ENCODE measurements at places on chromosomes 12 and 14.
A peak's percentile ranks its signal among the peaks of the same experiment; 100 is the strongest.

GRCh38 chr12:31031951-31032335, 41.7 kb upstream of the DDX11 start:
- DNase-seq: no peak

DNA sequence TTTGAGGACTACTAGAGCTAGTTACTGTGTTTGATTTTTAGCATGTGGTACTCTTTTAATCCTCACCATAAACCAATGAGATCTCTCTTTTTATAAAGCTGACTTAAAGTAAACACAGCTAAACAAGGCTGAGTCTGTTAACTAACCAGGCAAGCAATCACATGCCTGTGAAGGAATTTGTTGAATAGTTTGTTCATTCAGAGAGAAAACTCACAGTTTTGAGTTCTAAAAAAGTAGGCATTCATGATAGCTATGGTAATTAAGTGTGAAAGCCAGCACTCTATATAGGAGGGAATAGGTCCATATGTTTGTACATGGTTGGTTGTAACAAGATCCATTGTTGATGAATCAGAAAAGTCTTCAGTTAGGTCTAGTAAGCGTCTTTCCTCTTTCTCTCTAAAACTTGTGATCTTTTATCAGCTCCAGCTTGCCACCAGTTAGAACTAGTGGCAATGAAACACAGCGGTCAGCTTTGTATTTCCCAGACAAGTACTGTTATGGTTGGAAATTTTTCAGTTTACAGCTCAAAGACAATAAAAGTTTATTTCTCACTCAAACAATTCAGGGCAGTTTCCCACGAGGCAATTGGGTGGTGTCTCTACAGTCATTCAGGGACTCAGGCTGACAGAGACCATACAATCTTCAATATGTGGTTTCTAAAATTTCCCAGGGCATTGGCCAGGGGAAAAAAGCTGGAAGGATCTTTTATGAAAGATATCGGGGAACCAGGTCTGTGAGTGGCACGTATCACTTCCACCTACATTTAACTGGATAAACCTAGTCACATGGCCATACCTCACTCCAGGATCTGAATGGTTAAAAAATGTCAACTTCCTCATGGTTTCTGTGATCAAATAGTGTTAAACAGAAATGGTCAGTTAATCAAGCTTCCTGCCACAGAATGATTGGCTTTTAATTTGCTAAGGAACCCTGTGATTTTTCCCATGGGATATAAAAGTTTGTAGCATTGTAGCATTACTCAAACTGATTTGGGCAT, 203.1 kb downstream of the KIF21A start:
- no peak for DNase-seq

- no peak for DNase-seq
Measured at GRCh38 chr14:20553024-20553423, 7.8 kb downstream of the RNASE9 start.

DNA sequence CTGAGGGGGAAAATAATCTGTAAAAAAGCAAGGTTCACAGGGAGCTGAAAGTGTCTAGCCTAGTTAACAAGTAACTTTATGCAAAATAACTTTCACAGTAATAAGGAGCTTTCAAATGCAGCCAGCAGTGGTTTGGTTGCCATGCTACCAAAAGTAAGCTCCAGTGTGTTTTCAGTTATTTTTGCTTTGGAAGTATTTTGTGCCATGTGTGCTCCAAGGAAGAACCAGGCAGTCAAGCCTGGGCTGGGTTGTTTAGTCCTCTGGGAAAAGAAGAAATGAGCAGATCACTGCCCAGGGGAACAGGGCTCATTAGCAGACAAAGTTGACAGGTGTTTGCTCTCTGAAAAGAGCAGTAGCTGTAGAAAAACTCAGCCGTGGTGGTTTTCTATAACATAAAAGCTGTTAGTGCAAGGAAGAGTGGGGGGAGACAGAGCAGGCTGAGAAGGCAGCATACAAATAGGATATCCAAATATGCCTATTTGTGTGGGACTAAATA, 92.8 kb upstream of the TMTC2 start:
- peak; percentile 12 for DNase-seq

DNA sequence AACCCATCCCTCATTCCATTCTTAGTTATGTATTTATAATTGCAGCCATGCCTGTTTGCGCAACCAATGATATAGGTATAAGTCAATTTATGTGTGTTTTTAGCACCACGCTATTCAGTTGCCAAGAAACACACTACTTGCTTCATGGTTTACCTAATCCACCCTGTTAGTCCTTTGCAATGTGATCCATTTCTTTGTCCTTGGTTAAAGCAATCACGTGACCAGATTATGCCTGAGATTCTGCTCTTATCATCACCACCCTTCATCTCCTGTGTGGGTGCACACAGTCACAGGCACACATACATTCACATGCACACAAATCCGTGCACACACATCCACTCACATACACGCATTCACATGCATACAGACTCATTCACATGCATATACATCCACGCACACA, 52.3 kb upstream of the KCNA5 start:
- DNase-seq: no peak

GRCh38 chr12:106135781-106136180, 3.0 kb downstream of the NUAK1 start:
- DNase-seq: no peak

DNA sequence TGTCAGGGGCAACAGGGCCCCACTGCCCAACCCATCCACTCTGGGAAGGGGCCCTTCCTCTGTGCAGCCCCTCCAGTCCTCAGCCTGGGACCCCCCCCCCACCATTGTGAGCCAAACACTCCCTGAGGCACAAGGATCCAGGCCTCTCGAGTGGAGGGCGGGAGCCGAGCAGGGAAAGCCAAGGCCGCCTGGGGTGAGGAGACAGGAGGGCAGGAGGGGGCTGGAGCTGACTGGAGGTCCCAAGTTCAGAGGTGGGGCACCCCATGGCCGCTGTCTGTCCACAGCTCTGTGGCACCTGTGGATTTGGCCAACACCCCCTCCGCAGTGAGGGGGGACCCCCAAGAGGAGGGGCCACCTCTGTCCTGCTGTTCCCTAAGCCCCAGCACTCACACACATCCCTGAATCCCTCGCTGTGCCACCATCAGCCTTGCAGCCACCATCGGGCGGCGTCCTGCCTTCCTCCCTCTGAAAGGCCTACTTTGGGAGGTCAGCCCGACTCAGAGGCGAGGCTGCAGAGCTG, 25.4 kb upstream of the C14orf180 start:
- no peak for DNase-seq

DNA sequence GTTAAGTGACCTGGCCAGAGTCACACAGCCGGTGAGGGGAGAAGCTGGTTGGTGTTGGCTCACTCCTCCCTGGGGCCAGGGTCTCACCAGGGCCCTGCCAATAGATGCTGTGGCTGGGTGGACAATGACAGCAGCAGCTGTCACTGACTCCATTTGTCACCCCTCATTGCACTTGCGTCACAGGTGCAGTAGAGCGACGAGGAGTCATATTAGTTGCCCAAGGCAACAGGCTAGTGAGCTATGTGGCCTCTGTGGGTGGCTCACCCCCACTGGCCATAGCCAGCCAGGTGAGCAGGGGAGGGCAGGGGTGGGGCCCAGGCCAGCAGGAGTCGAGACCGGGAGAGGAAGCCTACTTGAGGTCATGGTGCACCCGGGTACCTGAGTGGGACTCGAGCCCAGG, 9.7 kb downstream of the SLC25A47 start:
- no peak for DNase-seq

GRCh38 chr14:52399921-52400595, 85.9 kb downstream of the PTGER2 start:
- no peak for DNase-seq

- no peak for DNase-seq
Measured at GRCh38 chr12:67964456-67964855, 24.8 kb upstream of the IFNG-AS1 start.

DNA sequence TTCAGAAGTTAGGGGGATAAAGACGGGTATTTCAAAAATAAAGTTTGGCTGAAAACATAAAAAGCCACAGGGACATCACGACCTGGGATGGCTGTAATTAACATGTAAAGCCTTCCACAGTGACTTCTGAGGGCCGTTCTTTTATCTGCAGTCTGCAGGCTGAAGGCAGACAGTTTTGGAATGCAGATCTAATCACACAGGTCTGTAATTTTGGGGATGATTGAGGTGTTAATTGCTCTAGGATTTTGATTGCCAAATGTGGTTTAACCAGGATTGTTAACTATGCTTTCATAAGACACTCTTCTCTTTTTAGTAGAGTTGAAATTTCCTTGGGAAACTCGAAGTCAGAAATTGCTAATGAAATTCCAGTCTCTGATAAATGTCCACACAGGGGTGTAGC, 355.5 kb downstream of the ATP23 start:
- DNase-seq: no peak

GRCh38 chr12:43480591-43480990, 71.4 kb downstream of the ADAMTS20 start:
- no peak for DNase-seq

- DNase-seq: no peak
Measured at GRCh38 chr14:93926245-93926872, 785 bp upstream of the FAM181A start.

GRCh38 chr12:133135747-133136146, 5.3 kb downstream of the ZNF10 start:
- DNase-seq: no peak

DNA sequence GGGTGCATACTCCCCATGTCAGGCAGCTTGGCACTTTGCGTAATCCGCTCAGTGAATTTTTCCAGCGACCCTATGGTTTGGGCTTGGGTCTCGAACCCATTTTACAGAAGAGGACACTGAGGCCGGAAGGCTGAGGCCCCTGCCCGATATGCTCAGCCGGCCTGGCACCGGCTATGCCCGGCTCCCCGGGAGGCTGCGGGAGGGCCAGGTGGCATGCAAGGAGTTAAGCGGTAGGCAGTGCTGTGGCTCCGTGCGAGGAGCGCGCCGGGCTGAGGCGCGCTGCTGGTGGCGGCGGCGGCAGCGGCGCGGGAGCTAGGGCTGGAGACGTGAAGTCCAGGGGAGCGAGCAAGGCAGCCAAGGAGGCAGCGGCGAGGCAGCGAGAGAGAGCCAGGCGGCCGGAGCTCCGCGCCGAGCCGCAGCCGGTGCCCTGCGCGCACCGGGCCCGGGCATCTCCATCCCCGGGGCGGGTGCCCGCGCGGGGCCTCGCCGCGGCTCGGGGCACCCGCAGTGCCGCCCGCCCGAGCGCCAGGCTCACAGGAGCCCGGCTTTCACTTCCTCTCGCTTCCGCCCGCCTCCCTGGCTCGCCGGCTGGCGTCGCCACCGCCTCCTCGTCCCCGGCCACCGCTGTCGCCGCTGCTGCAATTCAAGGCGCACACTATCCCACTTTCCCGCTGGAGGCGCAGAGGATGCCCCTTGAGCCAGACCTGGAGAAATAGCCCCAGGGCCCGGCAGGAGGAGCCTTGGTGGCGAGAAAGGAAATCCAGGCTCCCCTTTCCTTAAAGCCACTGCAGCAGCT, at the start of gene WSCD2:
WSCD2 (plus strand) TSS at position 272 of the 796 bp plus-strand sequence. CDS start 66,545 bp downstream, outside the sequence.
- DNase-seq: peak; percentile 70

DNA sequence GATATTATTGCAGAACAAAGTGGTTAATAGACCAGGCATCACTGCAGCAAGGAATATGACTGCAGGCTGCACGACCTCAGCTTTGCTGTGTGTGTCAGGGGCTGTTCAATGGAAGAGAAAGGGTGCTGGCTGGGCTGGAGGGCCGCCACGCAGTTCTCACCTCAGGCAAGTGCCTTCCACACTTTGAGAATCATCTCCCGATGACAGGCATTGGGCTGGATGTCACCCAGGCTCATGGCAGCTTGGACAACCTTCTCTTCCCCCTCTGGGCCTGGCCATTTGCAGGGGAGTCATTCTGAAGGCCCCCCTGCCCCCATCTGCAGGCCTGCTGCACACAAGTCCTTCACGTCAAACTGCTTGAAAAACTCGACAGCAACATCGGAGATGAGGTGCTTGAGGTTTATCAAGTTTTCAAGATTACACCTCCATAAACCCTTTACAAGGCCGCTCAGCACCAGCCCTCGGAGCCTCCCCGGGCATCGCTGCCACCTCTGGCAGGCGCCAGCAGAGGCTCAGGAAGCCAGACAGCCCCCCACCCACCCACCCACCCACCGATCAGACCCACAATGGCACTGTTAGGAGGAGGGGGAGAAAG, 165.9 kb upstream of the GSC start:
- DNase-seq: no peak

DNA sequence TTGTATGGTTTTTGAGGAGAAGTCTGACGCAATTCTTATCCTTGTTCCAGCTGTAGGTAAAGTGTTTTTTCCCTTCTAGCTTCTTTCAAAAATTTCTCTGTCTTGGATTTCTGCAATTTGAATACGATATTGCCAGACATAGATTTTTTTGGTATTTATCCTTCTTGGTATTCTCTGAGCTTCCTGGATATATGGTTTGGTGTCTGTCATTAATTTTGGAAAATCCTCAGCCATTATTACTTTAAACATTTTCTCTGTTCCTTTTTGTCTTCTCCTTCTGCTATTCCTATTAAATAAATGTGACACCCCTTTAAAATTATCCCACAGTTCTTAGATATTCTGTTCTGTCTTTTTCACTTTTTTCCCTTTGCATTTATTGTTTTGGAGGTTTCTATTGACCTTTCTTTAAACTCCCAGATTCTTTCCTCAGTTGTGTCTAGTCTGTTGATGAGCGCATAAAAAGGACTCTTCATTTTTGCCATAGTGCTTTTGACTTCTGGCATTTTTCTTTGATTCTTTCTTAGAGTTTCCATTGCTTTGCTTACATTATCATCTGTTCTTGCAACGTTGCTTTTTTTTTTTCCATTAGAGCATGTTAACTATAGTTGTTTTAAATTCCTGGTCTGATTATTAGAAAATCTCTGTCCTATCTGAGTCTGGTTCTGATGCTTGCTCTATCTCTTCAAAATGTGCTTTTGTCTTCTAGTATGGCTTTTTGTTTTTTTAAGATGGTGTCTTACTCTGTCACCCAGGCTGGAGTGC, 129.1 kb downstream of the MSRB3 start:
- no peak for DNase-seq

GRCh38 chr12:111166779-111167540, 201.9 kb downstream of the PHETA1 start:
- DNase-seq: no peak

DNA sequence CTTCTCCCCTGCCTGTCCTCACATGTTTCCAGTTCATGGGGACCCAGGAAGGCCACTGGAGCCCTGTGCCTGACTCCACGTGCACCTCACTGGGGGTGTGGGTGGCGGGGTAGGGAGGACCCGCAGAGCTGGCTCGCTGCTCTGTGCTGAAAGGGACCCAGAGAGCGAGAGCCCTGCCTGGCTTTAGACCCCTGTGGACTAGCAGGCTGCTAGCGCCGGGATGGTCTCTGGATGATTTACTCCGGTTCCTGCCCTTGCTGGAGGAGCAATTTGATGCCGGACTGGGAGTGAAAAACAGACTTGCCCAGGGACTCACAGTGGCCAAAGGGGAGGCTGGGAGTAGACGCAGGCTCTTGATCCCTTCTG, 49.0 kb downstream of the NTF3 start:
- no peak for DNase-seq

GRCh38 chr12:53380794-53381730, 1.1 kb downstream of the SP1 start:
- DNase-seq: no peak

DNA sequence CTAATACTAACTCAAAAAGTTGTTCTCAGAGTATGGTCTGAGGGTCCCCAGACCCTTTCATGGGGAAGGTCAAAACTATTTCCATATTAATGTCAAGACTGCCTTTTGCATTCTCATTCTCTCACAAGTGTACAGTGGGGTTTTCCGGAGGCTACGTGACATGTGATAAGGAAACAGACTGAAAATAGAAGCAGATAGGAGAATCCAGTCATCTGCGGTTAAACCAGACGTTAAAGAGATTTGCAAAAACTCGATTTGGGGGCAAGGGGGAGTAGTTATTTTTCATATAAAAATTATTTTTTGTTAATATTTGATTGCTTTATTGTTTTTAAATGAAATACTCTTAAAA, 1.0 kb upstream of the NAP1L1 start:
- DNase-seq: no peak

- no peak for DNase-seq
Measured at GRCh38 chr12:128814411-128815261, 9.1 kb downstream of the SLC15A4 start.
